ENCODE measurements at places on chromosomes 6 and 20. TPM values are rescaled to one million over a fixed set of nuclear protein-coding genes. Genes with fewer than 3 reads are reported as not detected.

SLC22A7 gene
- not detected for total RNA-seq

SCRT2 gene
- total RNA-seq = not detected

C6orf58 gene
- total RNA-seq = not detected

MEI4 gene
- 0.48 TPM for total RNA-seq

TFAP2C gene
- total RNA-seq = 100 TPM

CLDN20 gene
- not detected for total RNA-seq

OR2H2 gene
- total RNA-seq = not detected

SLC26A8 gene
- total RNA-seq = not detected

GCM1 gene
- 0.24 TPM for total RNA-seq

NKX2-4 gene
- not detected for total RNA-seq

EGFL8 gene
- total RNA-seq = 7.3 TPM

- H3K27ac ChIP-seq = no peak overlapping the region
- H3K27me3 ChIP-seq = peaks cover 53% of the 10 kb centered on the region
- DNase-seq = peak; percentile 30
- peaks cover 14% of the 10 kb centered on the region for H3K4me1 ChIP-seq
- H3K4me3 ChIP-seq = no peak overlapping the region
These were observed 93.6 kb upstream of the BHLHE23 start for GRCh38 chr20:63100174-63100925.

GRCh38 chr6:79813143-79813850 is 134.1 kb downstream of the ELOVL4 start:
- H3K4me1 ChIP-seq = peaks cover 4% of the 10 kb centered on the region
- no peaks in the 10 kb centered on the region for H3K27me3 ChIP-seq
- no peak for DNase-seq
- H3K27ac ChIP-seq = no peak overlapping the region

DNA sequence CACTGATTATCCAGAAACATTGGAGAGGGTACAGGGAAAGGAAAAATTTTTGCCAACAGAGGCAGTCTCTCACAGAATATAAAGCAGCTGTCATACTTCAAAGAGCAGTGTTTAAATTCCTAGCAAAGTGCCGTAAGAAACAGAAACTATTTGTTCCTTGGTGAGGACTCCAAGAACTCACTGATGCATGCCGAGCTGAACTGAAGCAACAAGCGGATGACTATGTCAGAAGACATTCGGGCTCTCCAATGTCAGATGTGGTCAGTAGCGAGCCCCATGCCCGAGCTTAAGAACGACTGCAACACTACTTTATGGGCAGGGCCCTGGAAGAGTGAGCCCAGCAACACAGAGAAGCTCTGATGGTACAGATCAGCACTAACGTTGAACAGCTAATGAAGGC is 54.7 kb downstream of the OR2B6 start:
- no peaks in the 10 kb centered on the region for H3K4me1 ChIP-seq
- H3K27me3 ChIP-seq = peaks cover 6% of the 10 kb centered on the region
- no peaks in the 10 kb centered on the region for H3K36me3 ChIP-seq
- DNase-seq = no peak
- no peak overlapping the region for H3K27ac ChIP-seq
- H3K4me3 ChIP-seq = no peak overlapping the region

- H3K27me3 ChIP-seq = no peaks in the 10 kb centered on the region
- no peaks in the 10 kb centered on the region for H3K4me1 ChIP-seq
- no peak for DNase-seq
- no peak overlapping the region for H3K27ac ChIP-seq
These were observed 146.0 kb downstream of the FOXA2 start for GRCh38 chr20:22438346-22438745.

DNA sequence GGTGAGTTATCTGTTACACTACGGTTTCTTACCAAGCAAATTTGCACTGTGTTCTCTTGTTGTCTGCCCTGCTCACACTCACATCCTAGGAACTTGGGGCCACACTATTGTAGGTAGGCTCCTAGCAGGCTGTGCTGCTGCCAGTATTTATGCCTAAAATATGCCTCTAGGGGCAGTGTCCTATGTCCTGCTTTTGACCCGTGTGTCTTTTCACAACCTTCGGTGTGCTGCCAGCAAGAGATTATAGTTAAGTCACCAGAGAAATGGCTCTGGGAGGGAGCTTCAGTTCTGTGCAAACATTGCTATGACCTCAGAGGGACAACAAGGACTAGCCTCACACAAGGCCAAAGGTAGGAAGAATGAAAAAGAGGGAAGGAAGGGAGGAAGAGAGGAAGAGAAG is 8.9 kb upstream of the TAAR5 start:
- H3K4me3 ChIP-seq = no peak overlapping the region
- peaks cover 3% of the 10 kb centered on the region for H3K27me3 ChIP-seq
- DNase-seq = no peak
- H3K4me1 ChIP-seq = no peaks in the 10 kb centered on the region
- no peak overlapping the region for H3K27ac ChIP-seq

GRCh38 chr6:44007818-44008621 is 119.2 kb downstream of the MRPL14 start:
- H3K4me3 ChIP-seq = no peak overlapping the region
- H3K27ac ChIP-seq = no peak overlapping the region
- peaks cover 2% of the 10 kb centered on the region for H3K4me1 ChIP-seq
- peaks cover 17% of the 10 kb centered on the region for H3K27me3 ChIP-seq
- no peaks in the 10 kb centered on the region for H3K36me3 ChIP-seq

GRCh38 chr6:113147544-113147943 is 709.6 kb upstream of the MARCKS start:
- H3K4me3 ChIP-seq = no peak overlapping the region
- DNase-seq = no peak
- H3K27ac ChIP-seq = no peak overlapping the region
- H3K27me3 ChIP-seq = no peaks in the 10 kb centered on the region

- H3K4me1 ChIP-seq = peaks cover 5% of the 10 kb centered on the region
- no peak for DNase-seq
- H3K36me3 ChIP-seq = no peaks in the 10 kb centered on the region
- H3K27ac ChIP-seq = no peak overlapping the region
- H3K4me3 ChIP-seq = no peak overlapping the region
These were observed 37.7 kb downstream of the LY86 start for GRCh38 chr6:6626187-6626586.

- H3K27ac ChIP-seq = no peak overlapping the region
- no peaks in the 10 kb centered on the region for H3K27me3 ChIP-seq
- no peak overlapping the region for H3K4me3 ChIP-seq
These were observed 128.0 kb upstream of the MCHR2 start for GRCh38 chr6:100121854-100122609.

DNA sequence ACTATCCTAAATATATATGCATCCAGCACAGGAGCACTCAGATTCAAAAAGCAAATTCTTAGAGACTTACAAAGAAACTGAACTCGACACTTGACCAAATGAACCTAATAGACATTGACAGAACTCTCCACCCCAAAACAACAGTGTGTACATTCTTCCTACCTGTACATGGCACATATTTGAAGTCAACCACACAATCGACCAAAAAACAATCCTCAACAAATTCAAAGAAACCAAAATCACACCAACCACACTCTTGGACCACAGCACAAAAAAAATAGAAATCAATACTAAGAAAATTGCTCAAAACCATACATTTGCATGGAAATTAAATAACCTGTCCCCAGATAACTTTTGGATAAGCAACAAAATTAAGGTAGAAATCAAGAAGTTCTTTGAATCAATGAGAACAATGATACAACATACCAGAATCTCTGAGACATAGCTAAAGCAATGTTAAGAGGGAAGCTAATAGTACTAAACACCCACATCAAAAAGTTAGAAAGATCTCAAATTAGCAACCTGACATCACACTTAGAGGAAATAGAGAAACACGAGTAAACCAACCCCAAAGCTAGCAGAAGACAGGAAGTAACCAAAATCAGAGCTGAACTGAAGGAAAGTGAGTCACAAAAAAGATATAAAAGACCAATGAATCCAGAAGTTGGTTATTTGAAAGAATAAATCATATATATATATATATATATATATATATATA is 12.5 kb upstream of the TREM1 start:
- peaks cover 10% of the 10 kb centered on the region for H3K27me3 ChIP-seq
- no peak for DNase-seq
- H3K36me3 ChIP-seq = no peaks in the 10 kb centered on the region
- no peak overlapping the region for H3K4me3 ChIP-seq
- H3K27ac ChIP-seq = no peak overlapping the region

- no peaks in the 10 kb centered on the region for H3K27me3 ChIP-seq
- H3K4me3 ChIP-seq = no peak overlapping the region
- H3K4me1 ChIP-seq = peaks cover 11% of the 10 kb centered on the region
- H3K27ac ChIP-seq = peak overlapping the region; percentile 65
These were observed 207.1 kb upstream of the RREB1 start for GRCh38 chr6:6900569-6901204.

DNA sequence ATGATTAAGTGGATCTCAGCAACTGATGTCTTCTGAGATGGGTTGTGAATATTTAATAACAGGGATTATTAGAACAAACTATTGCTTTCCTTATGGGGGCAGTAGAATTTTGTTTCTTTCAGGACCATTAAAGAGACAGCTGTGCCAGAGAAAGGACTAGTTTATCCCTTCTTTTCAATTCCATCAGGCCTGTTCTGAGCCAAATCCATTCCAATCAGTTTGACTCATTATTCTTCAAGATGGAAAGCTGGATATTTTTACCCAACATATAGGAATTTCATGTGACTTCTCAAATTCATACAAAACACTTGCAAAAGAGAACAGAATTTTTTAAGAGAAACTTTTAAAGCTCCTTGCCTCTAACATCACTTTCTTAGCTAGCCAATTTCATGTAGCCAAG is 722.0 kb upstream of the FLRT3 start:
- H3K27me3 ChIP-seq = no peaks in the 10 kb centered on the region
- H3K36me3 ChIP-seq = no peaks in the 10 kb centered on the region
- DNase-seq = no peak
- H3K4me3 ChIP-seq = no peak overlapping the region
- H3K27ac ChIP-seq = no peak overlapping the region
- H3K4me1 ChIP-seq = peaks cover 11% of the 10 kb centered on the region

- H3K4me3 ChIP-seq = no peak overlapping the region
- H3K36me3 ChIP-seq = no peaks in the 10 kb centered on the region
- H3K27me3 ChIP-seq = peaks cover 4% of the 10 kb centered on the region
- DNase-seq = peak; percentile 58
These were observed 162.0 kb downstream of the GRM4 start for GRCh38 chr6:33983721-33984465.

DNA sequence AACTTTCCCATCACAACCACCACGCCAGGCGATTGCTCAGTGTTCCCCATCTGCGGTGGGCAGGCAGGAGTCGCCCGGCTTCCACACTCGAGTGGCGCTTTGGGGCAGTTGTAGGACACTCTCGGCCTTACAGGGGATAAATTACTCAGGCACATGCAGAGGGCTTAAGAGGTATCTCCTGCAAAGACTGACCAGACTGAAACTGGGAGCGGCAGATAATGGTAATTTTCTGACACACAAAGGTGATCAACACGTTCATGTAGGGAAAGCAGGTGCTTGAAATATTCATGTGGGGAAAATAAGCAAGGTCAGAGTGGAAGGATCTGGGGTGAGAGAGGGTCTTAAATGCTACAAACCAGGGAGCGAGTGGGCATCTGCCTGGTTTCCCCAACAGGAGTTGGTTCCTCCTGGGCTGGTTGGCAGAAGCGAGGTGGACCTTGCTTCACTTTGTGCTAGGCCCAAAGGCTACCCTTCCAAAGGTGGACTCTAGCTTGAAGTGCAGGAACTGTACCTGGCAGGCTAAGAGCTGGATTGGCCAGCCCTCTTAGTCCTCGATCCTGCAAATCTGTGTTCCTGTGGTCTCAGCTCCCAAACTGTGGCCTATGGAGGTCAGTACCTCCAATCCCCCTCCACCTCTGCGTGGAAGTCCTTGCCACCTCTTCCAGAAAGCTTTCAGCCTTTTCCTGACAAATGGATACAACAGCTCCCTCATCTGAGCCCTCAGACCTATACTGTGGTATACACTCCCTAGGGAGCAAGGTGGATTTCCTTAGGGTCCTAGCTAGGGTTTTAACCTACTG is 16.7 kb downstream of the PLAGL2 start:
- peaks cover 28% of the 10 kb centered on the region for H3K4me1 ChIP-seq
- H3K36me3 ChIP-seq = peaks cover 9% of the 10 kb centered on the region
- no peaks in the 10 kb centered on the region for H3K27me3 ChIP-seq

GRCh38 chr6:169774347-169774746 is 22.9 kb downstream of the ERMARD start:
- H3K4me1 ChIP-seq = no peaks in the 10 kb centered on the region
- no peaks in the 10 kb centered on the region for H3K27me3 ChIP-seq
- no peak for DNase-seq
- peaks cover 70% of the 10 kb centered on the region for H3K36me3 ChIP-seq
- no peak overlapping the region for H3K27ac ChIP-seq

- DNase-seq = no peak
- no peak overlapping the region for H3K4me3 ChIP-seq
- peaks cover 55% of the 10 kb centered on the region for H3K36me3 ChIP-seq
- no peaks in the 10 kb centered on the region for H3K27me3 ChIP-seq
- H3K27ac ChIP-seq = no peak overlapping the region
- H3K4me1 ChIP-seq = no peaks in the 10 kb centered on the region
These were observed 17.9 kb upstream of the ANKRD60 start for GRCh38 chr20:58246346-58246745.

DNA sequence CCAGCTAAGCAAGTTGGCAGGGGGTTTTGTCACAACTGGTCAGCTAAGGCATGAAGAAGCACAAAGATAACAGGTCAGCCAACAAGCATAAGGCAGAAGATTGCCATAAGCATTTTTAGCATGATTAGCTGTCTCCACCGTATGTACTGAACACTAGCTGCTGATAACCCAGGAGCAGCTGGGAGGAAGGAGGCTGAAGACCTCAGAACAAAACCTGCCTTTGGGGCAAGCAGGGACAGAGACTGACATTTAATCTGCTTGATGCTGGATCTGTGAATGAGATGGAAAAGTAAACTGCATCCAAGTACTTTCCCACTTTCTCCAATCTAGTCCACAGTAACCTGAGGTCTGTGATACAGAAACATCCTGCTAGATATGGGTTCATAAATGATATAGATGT is 353.0 kb upstream of the MAP3K7 start:
- no peaks in the 10 kb centered on the region for H3K4me1 ChIP-seq
- H3K36me3 ChIP-seq = no peaks in the 10 kb centered on the region
- no peaks in the 10 kb centered on the region for H3K27me3 ChIP-seq
- no peak overlapping the region for H3K4me3 ChIP-seq
- no peak for DNase-seq
- H3K27ac ChIP-seq = no peak overlapping the region

DNA sequence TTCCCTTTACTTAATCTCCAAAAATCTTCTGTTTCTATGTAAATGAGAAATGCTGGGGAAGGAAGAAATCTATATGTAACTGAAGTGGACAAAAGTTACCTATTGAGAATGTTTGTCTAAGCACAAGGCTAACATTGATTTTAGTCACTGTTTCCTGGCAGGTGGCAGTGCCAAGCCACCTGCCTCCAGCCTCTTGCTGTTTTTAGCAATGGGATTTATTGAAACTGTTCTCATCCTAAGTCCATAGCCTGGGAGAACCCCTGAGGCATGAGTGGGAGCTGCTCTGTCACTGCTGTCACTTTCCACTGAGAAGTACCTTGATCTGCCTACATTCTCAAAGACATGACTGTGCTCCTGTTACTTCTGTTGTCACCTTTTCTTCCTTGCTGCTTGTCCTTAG is 14.7 kb downstream of the ENPP3 start:
- H3K36me3 ChIP-seq = no peaks in the 10 kb centered on the region
- H3K27me3 ChIP-seq = no peaks in the 10 kb centered on the region
- no peak overlapping the region for H3K4me3 ChIP-seq
- no peaks in the 10 kb centered on the region for H3K4me1 ChIP-seq

Data from suprapubic skin (tissue), 4 donors.